Sigmoid colon (tissue), 7 donors: ENCODE measurements at places on chromosomes 12 and 14. TPM values are rescaled to one million over a fixed set of nuclear protein-coding genes. Genes with fewer than 3 reads are reported as not detected.
A peak's percentile ranks its signal among the peaks of the same experiment; 100 is the strongest.

CLEC4D gene
- total RNA-seq: 0.41 TPM

GZMB gene
- 1.5 TPM for total RNA-seq

TMEM52B gene
- total RNA-seq: not detected

SLC6A15 gene
- total RNA-seq: 2.6 TPM

WNK1 gene
- 82.9 TPM for total RNA-seq

GRCh38 chr12:98352835-98353234, 162.6 kb upstream of the TMPO start:
- DNase-seq: no peak
- no peaks in the 10 kb centered on the region for H3K4me1 ChIP-seq
- H3K36me3 ChIP-seq: no peaks in the 10 kb centered on the region

- H3K36me3 ChIP-seq: no peaks in the 10 kb centered on the region
Measured at GRCh38 chr12:117284140-117284539, 77.3 kb downstream of the NOS1 start.

GRCh38 chr12:78651755-78652154, 212.8 kb upstream of the SYT1 start:
- DNase-seq: no peak
- H3K4me3 ChIP-seq: no peak overlapping the region
- no peaks in the 10 kb centered on the region for H3K27me3 ChIP-seq
- no peaks in the 10 kb centered on the region for H3K36me3 ChIP-seq
- H3K4me1 ChIP-seq: no peaks in the 10 kb centered on the region

DNA sequence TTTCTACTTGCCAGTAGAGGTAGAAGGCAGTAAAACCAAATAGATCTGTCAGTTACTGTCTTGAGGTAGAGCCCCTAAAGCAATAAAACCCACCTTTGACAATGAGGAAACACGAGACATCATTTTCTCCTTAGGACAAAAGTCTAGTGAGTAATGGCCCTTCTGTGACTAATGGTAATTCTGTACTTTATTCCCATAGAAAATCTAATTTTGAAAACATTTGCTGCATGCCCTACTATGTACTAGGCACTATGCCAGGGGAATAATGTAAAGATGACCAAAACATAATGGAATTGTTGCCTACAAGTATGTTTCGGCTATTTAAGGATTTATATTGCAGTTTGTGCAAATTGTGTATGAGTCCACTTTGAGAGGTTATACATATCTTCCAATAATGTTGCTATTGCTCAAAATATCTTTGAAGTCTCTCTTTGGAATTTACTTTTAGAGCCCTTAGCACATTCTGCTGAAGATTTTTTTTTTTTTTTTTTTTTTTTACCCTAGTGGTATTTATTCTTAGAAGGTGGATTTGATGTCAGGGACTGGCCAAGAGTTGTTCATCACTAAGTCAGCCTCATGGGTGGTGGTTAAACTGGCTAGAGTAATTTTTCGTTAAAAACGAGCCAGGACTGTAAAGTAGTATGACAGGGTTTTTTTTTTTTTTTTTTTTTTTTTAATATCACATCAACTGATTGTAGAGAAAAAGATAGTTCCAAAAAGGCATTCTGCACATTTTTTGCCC, 109.7 kb downstream of the CRADD start:
- H3K4me1 ChIP-seq: peaks cover 46% of the 10 kb centered on the region
- no peak overlapping the region for H3K4me3 ChIP-seq
- peak overlapping the region; percentile 84 for H3K27ac ChIP-seq
- H3K27me3 ChIP-seq: no peaks in the 10 kb centered on the region
- H3K36me3 ChIP-seq: no peaks in the 10 kb centered on the region

GRCh38 chr12:27095346-27095745, 13.0 kb upstream of the C12orf71 start:
- peaks cover 9% of the 10 kb centered on the region for H3K4me1 ChIP-seq
- H3K27ac ChIP-seq: no peak overlapping the region
- DNase-seq: no peak
- H3K36me3 ChIP-seq: no peaks in the 10 kb centered on the region

- peak overlapping the region; percentile 52 for H3K4me3 ChIP-seq
- no peaks in the 10 kb centered on the region for H3K4me1 ChIP-seq
- H3K36me3 ChIP-seq: no peaks in the 10 kb centered on the region
- H3K27ac ChIP-seq: peak overlapping the region; percentile 91
- DNase-seq: no peak
Measured at GRCh38 chr12:8913702-8914032, 642 bp upstream of the PHC1 start.

DNA sequence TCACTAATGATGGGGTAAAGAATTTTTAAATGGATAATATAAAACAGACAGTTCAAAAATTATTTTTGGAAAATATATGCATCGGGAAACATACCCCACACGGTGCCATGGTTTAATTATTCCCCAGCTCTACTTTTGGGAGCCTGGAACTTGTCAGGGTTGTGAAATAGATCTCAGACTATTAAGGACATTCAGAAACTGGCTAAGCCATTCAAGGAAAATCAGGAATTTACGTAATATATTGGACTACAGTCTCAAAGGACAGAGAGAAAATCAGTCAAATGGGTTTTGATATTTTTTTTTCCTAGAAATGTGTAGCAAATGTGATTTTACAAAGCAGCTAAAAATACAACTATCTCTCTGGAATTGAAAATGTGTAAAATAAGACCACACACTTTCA, 57.6 kb upstream of the MON2 start:
- DNase-seq: no peak
- H3K4me1 ChIP-seq: no peaks in the 10 kb centered on the region
- peaks cover 5% of the 10 kb centered on the region for H3K36me3 ChIP-seq
- H3K4me3 ChIP-seq: no peak overlapping the region

DNA sequence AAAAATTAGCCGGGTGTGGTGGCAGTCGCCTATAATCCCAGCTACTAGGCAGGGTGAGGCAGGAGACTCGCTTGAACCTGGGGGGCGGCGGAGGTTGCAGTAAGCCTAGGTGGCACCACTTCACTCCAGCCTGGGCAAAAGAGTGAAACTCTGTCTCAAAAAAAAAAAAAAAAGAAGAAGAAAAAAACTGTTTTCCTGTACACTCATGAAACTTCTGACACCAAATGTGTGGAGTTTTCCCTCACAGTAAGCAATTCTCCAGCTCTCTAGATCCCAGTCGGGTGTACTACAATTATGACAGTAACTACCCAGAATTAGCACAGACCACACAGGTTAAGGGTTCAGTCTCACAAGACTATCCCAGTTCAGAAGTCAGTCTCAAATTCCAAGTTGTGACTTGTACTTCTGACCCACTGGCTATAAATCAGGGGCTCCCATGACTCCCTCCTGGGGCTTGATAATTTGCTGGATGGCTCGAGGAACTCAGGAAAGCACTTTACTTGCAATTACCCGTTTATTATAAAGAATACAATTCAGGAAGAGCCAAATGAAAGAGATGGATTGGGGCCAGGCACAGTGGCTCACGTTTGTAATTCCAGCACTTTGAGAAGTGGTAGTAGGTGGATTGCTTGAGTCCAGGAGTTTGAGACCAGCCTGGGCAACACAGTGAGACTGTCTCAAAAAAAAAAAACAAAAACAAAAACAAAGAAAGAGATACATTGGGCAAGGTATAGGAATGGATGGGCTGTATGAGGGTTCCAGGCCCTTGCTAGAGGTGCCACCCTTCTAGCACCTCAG, 12.4 kb upstream of the ARF6 start:
- no peak overlapping the region for H3K4me3 ChIP-seq
- DNase-seq: no peak
- H3K27me3 ChIP-seq: no peaks in the 10 kb centered on the region
- H3K36me3 ChIP-seq: no peaks in the 10 kb centered on the region

- DNase-seq: no peak
- no peaks in the 10 kb centered on the region for H3K36me3 ChIP-seq
- peak overlapping the region; percentile 39 for H3K27ac ChIP-seq
- no peaks in the 10 kb centered on the region for H3K27me3 ChIP-seq
- no peak overlapping the region for H3K4me3 ChIP-seq
- H3K4me1 ChIP-seq: peaks cover 7% of the 10 kb centered on the region
Measured at GRCh38 chr14:76715511-76716081, 45.7 kb upstream of the VASH1 start.
